ENCODE measurements at places on chromosomes 4 and X.

GRCh38 chr4:8282134-8282641 lies 12.6 kb downstream of the HTRA3 start:
- no peak for DNase-seq

DNA sequence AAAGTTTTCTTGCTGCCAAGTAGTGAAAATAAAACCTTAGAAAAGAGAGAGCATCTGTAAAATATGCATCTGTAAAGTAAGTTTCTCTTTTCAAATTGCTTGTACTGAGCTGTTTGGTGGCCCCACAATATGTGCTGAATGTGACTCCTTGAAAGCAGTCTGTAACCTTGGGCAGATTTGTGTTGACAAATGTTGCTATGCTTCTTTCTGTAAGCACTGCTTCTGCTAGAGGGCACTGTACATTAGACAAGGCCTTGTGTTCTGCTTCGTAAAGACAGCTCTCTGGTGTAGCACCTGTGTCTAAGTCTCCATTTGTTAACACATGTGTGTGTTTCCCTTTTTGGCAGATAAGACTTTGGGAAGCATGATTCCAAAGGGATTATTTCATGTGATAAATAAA lies 56.6 kb upstream of the NRK start:
- DNase-seq, result no peak

DNA sequence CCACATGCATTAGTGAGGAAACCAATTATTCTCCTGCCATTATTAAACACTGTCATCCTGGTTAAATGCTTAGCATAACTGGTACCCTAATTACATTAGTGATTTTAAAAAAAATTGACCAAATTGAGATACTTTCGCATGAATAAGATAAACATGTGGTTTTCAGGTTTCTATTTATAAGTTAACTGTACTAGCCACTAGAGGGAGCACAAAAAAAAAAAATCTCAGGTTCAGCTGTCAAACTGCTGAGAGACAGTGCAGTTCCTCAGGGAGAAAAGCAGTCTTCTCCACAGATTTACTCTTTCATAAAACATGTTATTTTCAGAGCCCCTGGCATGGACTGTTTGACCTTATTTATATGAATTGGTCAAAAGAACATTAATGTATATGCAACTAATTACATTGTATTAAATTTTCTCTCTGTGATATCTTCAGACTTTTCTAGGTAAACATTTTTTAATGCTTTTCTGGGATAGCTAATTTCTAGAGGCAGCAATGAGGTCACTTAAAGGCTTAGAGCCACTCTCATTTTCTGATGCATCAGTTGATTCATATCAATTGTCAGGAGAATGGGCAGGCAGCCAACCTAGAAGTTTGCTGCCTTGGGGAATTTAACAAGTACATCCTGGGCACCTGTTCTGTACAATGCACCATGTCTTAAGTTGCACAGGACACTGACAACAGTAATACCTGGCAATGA lies 167.5 kb downstream of the CDS1 start:
- DNase-seq, result peak; percentile 67

- DNase-seq, result peak; percentile 20
Measured at GRCh38 chr4:7295911-7296660, 103.7 kb downstream of the SORCS2 start.

GRCh38 chr4:187656959-187657358 lies 338.6 kb upstream of the ZFP42 start:
- DNase-seq, result no peak

DNA sequence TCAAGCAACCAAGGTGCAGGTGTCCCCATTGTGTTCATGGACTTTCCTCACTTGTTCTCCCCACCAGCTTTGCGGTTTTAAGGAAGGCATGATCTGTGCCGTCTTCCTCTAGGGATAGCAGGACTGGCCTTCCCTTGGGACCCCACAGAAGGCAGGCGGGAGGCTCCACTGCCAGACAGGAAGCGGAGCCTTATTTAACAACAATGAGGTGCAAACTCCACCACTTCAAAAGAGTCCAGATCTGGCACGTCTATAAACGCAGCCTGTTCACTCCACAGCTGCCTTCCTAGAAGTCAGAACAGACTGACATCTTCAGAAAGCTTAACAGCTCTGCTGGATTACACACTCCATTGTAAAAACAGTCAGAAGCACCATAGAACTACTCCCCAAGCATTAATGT lies 1.7 kb upstream of the GPR143 start:
- no peak for DNase-seq

DNA sequence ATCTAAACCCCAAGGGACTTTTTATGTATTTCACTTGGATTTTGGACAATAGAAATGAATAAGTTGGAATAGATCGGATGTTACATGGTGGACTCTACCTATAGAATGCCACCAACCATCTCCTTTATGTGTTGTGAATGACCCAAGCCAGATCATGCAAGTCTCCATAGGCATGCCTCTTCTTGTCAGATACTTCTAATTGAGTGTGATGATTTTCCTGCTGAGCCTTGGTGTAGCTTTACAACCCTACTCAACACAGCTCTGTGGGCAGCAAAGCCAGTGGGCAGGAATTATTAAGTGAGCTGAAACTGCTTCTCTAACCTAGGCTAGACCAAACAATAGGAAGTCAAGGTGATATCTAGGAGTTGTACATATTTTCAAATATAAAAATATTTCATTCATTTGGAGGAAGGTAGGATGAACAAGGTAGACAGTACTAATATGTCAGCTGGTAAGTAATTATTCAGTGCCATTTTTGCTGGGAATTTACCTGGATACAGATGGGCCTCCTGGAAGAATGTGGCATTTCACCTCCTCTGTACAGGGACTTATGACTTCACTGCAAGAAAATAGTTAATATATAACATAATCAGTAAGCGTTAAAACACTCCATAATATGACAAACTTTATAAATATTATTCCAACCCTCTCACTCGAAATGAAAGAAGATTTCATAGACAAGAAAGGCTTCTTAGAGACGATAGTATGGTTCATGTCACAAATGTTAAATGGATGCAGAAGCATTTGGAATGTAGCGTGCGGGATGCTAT lies 298.0 kb upstream of the FAT1 start:
- DNase-seq, result no peak

GRCh38 chrX:118802857-118803256 lies 20.8 kb upstream of the ZCCHC12 start:
- peak; percentile 44 for DNase-seq

DNA sequence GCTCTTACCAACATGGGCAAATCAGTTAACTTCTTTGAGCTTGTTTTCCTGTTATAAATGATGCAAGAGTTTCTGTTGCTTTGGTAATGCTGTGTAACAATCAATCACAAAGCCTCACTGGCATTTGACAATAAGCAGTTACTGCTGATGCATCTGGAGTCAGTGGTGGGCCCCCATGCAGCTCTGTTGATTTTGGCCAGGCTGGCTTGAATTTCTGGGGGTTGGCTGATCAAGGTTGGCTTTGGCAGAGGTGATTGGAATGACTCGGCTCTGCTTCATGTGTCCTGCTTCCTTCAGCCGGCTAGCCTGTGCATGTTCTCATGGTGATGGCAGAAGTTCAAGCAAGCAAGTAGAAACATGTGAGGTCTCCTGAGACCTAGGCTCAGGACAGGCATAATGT lies 90.4 kb downstream of the PHEX start:
- DNase-seq, result peak; percentile 84
